Hematopoietic multipotent progenitor cell (in vitro differentiated cells): ENCODE measurements at places on chromosomes 3 and 15. TPM values are rescaled to one million over a fixed set of nuclear protein-coding genes. Genes with fewer than 3 reads are reported as not detected.

SLC22A13 gene
- 0.27 TPM for total RNA-seq

CTXN2 gene
- total RNA-seq: not detected

DNA sequence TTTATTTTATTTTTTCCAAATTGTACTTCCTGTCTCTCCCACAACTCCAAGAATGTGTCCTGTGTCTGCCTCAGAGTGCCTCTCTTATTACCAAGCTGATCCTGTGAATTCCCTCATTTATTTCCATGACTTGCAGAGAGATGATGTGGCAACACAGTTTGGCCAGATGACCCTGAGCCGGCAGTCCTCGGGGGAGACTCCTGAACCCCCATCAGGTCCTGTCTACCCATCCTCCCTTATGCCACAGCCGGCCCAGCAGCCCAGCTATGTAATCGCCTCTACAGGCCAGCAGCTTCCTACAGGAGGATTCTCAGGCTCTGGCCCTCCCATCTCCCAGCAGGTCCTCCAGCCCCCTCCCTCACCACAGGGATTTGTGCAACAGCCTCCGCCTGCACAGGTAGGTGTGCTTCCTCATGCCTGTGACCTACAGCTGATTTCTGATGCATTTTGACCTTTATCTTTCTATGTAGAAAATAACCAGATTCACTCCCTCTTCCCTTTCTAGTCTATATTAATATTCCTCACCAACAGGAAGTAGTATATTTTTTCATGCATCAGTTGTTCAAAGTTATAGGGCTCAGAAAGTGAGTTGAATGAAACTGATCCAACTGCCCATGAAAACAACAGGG is 100.0 kb downstream of the ARPP21 start:
- no peak for DNase-seq

DNA sequence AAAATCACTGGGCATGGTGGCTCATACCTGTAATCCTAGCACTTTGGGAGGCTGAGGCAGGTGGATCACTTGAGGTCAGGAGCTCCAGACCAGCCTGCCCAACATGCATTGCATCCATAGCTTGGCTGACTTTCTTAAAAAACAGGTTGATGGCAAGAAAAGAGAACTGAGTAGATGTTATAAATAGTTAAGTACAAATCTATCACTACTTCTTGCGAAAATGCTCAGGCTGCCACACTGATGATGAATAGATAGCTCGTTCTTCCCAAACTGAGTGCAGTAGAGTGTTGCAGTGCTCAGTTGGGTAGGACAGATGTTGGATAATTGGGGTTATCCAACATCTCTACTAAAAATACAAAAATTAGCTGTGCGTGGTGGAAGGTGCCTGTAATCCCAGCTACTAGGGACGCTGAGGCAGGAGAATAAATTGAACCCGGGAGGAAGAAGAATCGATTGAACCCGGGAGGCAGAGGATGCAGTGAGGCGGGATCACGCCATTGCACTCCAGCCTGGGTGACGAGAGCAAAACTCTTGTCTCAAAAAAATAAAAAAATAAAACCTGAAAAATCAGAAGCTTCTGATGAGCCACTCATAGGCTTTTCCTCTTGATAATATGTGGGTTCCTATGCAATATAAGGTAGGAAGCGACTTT is 1.2 kb downstream of the BTLA start:
- no peak for DNase-seq

DNA sequence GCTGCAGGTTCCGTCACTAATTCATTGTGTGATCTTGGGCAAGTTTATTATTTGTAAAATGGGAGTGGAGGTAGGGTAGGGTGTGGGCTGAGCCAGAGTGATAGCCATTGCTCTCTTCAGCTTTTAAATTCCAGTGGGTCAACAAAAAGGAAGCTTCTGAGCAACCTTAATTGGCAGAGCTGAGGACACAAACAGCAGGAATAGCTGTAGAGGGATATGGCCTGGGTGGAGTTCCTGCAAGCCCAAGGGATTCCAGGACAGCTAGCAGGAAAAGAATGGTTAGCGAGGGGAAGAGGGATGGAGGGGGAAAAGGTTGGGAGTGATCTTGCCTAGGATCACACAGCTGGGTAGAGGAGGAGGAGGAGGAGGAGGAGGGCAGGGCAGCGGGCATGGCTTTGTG is 11.4 kb downstream of the CCK start:
- no peak for DNase-seq

DNA sequence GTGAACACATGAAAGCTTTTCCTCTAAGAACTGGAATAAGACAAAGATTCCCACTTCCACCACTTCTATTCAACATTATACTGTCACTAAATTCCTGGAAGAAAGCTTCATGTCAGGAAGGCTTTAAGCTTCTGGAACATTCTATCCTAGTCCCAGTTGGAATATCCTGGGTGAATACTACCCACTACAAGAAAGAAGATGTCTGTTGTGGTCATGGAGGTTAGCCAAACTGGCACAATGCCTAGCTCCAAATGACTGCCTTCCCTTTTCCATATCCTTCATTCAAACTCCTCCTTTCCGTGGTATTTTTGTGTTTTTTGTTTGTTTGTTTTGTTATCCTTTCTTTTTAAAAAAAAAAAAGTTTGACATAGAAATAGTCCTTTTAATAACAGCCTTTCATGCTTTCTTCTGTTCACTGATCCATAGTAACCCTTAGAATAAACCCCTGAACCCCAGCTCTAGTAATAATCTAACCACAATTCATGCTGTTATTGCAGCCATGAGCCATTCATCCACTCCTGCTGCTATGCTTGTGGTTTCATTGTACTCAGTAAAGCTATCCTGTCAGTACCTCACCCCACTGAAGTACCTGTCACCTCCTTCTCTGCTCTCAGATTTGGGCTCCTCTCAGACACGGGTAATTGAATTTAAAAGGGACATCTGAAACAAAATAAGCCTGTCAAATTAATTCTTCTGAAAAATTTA is 447.5 kb downstream of the IGSF11 start:
- DNase-seq: no peak

DNA sequence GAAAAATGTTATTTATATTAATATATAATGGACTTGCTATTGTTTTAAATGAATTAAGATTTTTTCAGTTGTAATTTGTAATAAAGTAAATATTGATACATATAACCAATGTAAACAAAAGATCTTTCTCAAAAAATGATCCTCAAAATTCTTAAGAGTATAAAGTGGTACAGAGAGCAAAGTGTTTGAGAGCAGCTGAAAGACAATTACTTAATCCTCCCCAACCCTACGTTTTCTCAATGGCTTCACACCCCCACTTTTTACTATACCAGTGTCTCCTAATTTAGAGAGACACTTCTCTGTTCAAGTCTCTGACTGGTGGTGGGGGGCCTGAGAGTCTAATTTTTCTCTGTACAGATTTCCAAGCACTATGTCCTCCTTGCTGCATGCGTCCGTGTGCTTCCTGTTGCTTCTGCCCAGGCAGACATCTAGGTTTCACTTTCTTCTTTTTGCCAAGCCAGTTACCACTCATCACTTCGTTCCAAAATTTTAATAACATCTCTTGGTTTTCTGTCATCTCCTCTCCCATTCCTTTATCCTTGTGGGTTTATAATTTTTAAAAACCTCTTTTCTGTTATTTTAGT is 276.3 kb upstream of the DNAJC19 start:
- DNase-seq: no peak
